ENCODE measurements at places on chromosomes 12 and 14.
A peak's percentile ranks its signal among the peaks of the same experiment; 100 is the strongest.

- DNase-seq = peak; percentile 6
These were observed 1176.7 kb upstream of the SEL1L start for GRCh38 chr14:82710267-82710841.

GRCh38 chr12:91264178-91264577 is 81.6 kb upstream of the DCN start:
- no peak for DNase-seq

- DNase-seq = peak; percentile 43
These were observed 102.5 kb upstream of the MDM1 start for GRCh38 chr12:68434391-68435298.

DNA sequence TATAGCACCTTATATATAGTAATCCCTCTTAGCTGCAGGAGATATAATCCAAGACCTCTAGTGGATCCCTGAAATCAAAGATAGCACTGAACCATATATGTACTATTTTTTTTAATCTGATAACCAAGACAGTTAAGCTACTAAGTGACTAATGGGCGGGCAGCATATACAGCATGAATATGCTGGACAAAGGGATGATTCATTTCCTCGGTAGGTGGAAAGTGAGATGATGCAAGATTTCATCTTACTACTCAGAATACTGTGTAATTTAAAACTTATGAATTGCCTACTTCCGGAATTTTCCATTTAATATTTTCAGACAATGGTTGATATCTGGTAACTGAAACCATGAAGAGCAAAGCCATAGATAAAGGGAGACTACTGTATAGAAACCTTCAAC is 36.2 kb downstream of the PRMT8 start:
- no peak for DNase-seq

DNA sequence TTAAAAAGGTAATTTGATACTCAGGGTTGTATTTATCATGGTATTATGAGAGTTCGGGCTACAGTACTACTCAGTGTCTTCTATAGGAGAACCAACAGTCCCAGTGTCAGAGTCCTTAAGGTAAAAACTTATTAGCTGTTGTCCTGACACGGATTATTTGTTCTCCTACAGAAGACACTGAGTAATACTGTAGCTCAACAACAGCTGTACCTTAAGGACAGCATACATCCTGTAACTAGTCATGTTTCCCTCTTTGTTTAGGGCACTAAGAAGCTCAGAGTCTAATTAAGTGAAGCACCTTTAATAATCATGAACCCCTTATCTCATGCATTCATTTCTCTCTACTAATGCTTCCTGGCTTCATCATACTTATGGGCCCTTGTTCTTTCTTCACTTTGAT is 33.9 kb downstream of the ARF6 start:
- no peak for DNase-seq

GRCh38 chr12:75366629-75367028 is 24.3 kb upstream of the GLIPR1L2 start:
- DNase-seq = no peak

- DNase-seq = no peak
These were observed 8.6 kb downstream of the IFI27L2 start for GRCh38 chr14:94120667-94121340.

DNA sequence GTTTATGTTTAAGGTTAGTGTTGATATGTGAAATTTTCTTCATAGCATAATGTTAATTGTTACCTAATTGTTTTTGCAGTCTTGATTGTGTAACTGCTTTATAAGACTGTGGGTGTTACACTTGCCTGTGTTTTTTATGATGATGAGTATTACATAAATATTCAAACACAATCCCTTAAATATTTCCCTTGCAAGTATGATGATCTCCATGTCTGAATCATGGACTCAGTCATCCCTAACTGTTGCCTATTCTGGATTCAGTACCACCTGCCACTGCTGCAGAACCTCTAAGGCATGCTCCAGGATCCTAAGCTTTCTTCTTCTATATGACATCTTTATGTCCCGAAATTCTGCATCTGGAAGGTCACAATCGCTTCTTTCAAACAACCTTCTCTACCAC is 246.3 kb upstream of the CLEC14A start:
- no peak for DNase-seq

GRCh38 chr14:26860111-26860510 is 262.3 kb upstream of the NOVA1 start:
- DNase-seq = no peak

- DNase-seq = no peak
These were observed 52.1 kb upstream of the CORO1C start for GRCh38 chr12:108783446-108783845.

GRCh38 chr14:100076606-100077005 is 11.4 kb downstream of the EVL start:
- peak; percentile 60 for DNase-seq

DNA sequence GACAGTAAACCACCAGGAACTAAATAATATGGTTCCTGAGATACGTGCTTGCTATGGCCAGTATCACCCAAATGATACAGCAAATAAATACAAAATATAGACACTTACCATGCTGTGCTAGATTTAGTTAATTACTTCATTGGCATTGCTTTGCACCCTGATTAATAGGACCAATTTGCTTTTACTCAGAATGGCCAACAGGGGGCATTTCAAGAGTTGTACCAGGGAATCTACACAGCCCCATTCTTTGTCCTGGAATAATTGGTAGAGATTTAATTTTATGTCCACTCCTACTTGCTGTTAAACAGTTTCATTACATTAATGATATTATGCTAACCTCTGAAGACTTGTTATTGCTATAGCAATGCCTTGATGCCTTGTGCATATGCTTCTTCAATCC is 280.8 kb downstream of the RERGL start:
- no peak for DNase-seq

- DNase-seq = no peak
These were observed 1.1 kb downstream of the TAOK3 start for GRCh38 chr12:118371321-118372282.

DNA sequence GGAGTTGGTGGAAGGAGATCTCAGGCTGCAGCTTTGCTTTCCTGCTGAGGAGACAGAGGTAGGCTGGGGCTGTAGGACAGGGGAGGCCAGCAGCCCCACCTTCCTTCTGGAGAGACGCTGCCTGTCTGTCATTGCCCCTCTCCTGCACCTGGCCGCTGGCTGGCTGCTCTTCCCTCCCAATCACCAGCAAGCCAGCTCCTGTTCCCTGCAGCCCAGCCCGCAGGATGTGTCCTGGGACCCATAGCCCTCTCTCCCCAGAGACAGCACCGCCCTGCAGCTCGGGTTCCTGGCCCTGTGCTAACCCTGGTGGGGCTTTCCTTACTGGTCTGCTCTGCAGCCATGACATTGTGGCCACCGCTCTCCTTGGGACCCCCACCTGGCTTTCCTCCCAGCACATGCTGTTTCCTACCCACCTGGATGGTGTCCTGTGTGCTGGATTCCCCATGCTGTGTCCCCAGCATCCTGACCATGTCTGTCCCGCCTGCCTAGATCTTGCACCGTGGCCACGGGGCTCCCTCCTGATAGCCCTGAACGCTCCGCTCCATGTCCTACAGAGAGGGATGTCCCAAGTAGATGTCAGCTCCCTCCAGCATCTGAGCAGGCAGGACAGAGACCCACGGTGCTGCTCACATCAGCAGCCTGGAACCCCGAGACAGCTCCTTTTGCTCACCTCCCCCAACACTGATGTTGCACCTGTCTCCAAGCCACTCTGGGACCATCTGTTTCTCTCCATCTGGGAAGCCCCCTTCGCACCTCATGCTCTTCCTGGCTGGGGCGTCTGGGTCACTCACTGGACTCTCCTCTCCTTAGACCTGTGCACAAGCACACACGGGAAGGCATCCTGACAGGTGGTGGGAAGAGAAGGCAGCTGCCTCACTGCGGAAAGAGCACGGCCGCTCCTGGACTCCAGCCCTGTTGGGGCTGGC is 1.1 kb upstream of the MTA1 start:
- peak; percentile 39 for DNase-seq

- DNase-seq = no peak
These were observed 126.1 kb upstream of the FUT8 start for GRCh38 chr14:65286443-65286842.

GRCh38 chr14:92247947-92248346 is 75.0 kb upstream of the SLC24A4 start:
- no peak for DNase-seq

DNA sequence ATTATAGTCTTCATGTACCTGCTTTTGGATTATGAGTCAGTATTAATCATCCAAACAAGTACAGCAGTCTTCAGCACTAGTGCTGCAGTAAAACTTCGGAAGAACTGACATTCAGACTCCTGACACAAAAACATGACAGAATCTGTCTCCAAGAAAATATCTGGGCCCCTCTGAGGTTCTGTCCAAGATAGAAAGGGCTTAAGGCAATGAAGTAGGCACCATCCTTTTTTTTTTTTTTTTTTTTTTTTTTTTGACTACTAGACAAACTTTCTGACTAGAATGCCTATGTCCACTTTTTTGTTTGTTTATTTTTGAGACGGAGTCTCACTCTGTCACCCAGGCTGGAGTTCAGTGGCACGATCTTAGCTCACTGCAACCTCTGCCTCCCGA is 112.5 kb downstream of the MED13L start:
- DNase-seq = peak; percentile 46

Measured in myocyte (in vitro differentiated cells).